ENCODE measurements at places on chromosomes 11 and 22.

GRCh38 chr11:33598426-33599069 lies 102.1 kb downstream of the C11orf91 start:
- peak; percentile 82 for DNase-seq

DNA sequence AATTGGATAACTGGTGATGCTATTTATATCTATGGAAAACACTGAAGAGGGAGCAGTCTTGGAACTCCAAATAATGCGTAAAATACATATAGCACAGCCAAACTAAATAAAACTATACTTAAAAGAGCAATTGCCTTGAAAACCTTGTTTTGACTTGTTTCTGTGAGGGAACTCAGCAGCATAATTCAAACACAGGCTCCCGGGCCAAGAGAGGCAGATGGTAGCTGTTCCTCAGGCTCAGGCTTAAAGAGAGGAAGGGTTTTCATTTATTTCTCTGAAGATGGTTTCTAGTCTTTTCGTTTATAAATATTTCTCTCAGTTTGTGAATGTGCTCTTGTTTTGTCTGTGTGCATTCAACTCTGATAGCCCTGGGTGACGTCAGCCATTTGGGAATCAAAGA lies 82.4 kb downstream of the FANCF start:
- no peak for DNase-seq

- DNase-seq = no peak
Observed at GRCh38 chr11:14539982-14540421, 19.8 kb upstream of the PSMA1 start.

DNA sequence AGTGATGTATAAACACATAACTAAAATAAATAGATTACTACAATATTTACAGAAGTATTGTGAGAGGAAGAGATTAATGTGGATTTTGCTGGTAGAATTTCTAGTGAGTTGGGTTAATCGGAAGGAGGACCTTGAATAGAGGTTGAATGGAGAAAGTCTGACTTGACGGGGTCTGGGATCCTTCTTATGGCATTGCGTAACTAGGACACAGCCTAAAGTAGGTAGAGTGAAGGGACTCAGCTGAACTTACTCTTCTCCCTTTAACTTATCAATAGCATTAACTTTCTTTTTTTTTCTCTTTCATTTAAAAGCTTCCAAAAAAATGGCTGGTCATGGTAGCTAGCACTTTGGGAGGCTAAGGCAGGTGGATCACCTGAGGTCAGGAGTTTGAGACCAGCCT lies 139.2 kb downstream of the HIPK3 start:
- no peak for DNase-seq

GRCh38 chr11:2541881-2542361 lies 97.1 kb downstream of the KCNQ1 start:
- DNase-seq = no peak

DNA sequence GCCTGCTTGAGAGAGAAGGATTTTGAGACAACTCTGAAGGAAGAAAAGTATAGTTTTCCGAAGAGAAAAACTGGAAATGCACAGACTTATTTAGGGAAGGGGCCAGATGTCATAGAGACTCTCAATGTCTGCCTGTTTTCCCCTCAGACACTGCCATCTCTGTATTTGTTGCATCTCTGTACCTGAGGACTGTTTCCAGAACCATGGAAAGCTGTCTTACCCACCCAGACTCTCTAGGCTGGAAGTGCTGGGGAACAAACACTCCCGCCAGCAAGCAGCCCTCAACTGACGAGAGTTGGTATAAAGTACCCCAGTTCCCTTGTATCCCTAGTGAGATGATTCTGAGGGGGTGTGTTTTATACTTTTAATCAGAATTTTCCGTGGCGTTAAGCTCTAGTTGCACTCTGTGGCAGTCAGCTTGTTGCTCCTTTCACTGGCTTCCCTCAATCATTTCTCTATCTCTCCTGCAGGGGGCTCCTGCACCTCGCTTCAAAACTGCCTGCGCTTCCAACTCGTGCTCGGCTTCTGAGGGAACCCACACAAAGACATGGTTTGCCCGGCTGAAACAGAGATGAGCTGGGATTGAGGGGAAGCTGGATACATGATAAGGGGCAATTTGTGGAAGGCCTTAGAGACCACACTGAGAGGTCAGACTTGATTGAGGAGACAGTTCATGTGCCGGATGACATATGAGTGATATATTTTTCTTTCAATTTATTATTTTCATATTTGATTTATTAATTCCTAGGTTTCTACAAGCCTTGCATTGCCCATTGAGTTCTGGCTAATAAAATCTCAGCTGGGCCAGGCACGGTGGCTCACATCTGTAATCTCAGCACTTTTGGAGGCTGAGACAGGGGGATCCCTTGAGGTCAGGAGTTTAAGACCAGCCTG lies 36.9 kb upstream of the CLPB start:
- DNase-seq = peak; percentile 26

DNA sequence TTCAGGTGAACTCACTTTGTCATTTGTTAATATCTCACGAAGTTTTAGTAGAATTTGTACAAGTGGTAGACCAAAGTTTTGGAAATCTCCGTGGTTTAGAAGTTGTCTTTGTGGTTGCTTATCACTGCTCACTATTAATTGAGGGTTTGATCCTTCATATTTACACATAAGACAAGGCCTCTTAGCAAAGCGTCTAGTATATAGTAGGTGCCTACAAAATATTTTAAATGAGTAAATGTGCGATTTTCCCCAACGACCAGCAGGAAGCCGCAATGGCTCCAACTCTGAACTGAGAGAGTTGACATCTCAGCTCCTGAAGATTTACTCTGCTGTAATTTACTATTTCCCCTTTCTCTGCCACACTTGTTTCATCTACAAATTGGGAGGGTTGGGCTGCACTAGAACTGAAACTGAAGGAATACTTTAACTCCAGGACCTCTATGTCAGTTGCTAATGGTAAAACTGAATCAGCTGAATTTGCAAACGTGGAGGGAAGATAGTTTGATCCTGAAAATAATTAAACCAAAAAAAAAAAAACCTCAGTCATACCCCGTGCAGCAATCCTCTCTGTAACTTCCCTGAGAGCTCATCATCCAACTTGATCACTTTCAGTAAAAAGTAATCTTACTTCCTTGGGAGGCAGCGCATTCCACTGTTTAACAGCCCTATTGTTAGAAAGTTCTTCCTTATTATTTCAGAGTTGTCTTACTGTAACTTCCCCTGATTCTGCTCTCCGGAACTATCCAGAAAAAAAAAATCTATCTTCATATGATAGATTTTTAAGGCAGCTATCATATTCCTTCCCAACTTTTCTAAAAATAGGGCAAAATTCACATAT lies 1.3 kb upstream of the SBF2 start:
- no peak for DNase-seq

- no peak for DNase-seq
Observed at GRCh38 chr22:30717331-30717921, 22.8 kb downstream of the OSBP2 start.
